SK-N-MC (cell line): ENCODE measurements at places on chromosomes 11 and 22.
A peak's percentile ranks its signal among the peaks of the same experiment; 100 is the strongest.

GRCh38 chr11:10072142-10072541 lies 221.9 kb downstream of the SBF2 start:
- no peak for DNase-seq

DNA sequence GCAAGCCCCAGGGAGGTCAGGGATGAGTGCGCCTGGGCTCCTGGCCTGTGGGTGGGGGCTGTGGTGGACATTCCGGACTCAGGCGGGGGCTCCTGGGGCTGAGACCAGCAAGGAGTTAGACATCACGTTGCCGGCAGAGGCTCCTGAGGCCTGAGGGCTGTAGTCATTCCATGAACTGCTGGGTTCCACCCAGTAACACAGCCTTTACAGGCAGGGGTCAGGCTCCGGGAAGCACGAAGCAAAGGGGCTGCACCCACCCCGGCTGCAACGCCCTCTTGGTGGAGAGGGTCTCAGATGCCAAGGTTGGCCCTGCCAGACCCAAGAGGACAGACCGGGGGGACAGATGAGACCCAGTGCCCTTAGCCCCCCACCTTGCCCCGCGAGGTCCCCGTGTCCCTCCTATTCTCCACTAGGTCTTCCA lies 9.0 kb downstream of the TNNT3 start:
- DNase-seq: no peak

- no peak for DNase-seq
These were observed 13.5 kb downstream of the CHKA start for GRCh38 chr11:68107689-68108088.

GRCh38 chr11:10329935-10330334 lies 25.1 kb downstream of the ADM start:
- DNase-seq: no peak

GRCh38 chr11:93444617-93445073 lies 98.5 kb downstream of the SMCO4 start:
- DNase-seq: no peak

GRCh38 chr22:48382197-48382596 lies 1445.5 kb downstream of the BRD1 start:
- DNase-seq: no peak

DNA sequence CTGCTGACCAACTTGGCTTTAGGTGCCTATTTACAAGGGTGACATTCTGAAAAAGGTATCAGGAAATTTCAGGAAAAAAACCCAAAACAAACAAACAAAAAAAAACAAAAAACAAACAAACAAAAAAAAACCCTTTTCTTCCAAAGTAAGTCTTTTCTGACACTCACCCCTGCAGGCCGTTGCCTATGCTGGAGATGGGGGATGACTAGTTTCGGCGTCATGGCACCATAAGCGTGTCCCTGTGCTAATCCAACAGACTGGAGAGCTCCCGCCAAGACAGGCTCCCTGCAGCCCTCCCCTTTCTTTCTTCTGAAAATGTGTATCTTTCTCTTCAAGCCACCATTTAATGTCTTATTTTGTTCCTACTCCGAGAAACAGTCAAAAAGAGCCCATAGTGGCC lies 13.7 kb downstream of the VSIG10L2 start:
- DNase-seq: no peak

DNA sequence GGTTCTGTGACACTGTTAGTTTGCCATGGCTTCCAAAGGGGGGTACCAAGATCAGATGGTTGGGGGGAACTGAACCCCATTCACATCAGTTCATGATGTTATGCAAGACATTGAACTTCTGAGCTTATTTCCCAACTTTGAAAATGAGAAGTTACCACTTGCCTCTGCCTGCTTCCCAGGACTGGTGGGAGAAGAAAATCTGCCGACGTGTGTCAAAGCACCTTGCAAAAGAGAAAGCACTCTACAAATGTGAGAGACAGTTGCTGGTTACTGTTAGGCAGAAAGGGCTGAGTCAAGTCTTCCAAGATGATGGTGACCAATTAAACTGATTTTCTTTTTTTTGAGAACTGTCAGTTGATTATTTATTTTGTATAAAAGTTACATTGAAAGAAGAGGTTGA lies 45.6 kb downstream of the SMCO4 start:
- no peak for DNase-seq

- DNase-seq: no peak
These were observed 110.5 kb downstream of the DDX10 start for GRCh38 chr11:108775324-108775723.

DNA sequence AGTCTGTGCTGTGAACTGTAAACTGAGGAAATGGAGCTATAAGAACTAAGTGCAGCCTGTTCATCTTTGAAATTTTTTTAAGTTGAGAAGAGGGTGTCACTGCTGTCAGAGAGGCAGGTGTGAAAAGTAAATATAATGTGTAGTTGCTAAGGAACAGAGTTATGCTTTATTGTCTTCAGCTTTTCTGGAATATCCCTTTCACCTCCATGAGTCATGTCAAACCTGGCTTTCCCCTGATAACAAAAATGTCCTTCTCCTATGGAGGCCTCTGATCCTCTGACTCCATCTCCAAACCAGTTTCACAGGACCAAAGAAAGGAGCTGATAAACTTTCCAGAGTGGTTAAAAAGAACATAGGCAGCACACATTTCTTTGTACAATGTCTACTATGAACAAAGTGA lies 12.8 kb upstream of the MUC15 start:
- DNase-seq: no peak

GRCh38 chr11:65672180-65672860 lies 9.6 kb upstream of the RELA start:
- DNase-seq: no peak

- DNase-seq: no peak
These were observed 17.5 kb upstream of the OR10W1 start for GRCh38 chr11:58285483-58286040.

DNA sequence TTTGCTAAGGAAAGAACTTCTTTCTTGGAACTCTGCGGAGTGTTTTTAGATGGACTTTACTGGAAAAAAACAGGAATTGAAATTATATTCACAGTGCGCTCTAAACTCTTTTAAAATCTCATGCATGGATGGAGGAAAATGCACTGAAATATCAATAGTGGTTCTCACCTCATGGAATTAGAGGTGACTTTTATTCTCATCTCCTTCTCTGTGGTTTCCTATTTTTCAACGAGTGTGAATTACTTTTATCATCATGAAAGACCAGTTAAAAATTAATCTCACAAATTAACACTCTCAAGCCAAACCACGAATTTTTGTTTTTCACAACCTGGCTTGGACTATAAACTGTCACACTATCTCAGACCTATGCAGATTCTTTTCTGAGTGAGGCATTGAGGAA lies 16.6 kb downstream of the BMAL1 start:
- no peak for DNase-seq

DNA sequence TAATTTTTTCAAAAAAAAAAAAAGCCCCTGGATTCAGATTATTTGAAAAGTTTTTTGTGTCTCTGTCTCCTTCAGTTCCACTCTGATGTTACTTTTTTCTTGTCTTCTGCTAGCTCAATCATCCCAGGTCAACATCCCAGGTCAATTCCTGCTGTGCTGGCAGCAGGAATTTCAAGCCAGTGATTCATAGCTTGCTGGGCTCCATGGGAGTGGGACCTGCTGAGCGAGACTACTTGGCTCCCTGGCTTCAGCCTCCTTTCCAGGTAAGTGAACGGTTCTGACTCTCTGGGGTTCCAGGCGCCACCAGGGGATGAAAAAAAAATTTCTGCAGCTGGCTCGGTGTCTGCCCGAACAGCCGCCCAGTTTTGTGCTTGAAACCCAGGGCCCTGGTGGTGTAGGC lies 31.4 kb downstream of the PLAAT5 start:
- DNase-seq: no peak

DNA sequence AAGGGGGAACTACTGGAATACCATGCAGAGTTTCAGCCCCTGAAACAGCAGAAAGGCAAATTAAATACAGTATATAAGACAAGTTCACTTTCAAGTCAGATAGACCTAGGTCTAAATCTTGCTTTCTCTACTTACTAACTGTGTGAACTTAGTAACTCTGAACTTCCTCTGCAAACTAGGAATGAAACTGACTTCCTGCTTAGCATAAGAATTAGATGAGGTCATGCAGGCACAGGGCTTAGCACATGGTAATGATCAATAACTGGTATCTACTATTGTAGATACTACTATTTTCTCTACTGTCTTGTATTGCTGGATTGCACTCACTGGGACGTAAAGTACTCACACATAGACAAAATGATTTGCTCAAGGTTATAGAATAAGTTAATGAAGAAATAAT lies 51.5 kb upstream of the MTNR1B start:
- no peak for DNase-seq

DNA sequence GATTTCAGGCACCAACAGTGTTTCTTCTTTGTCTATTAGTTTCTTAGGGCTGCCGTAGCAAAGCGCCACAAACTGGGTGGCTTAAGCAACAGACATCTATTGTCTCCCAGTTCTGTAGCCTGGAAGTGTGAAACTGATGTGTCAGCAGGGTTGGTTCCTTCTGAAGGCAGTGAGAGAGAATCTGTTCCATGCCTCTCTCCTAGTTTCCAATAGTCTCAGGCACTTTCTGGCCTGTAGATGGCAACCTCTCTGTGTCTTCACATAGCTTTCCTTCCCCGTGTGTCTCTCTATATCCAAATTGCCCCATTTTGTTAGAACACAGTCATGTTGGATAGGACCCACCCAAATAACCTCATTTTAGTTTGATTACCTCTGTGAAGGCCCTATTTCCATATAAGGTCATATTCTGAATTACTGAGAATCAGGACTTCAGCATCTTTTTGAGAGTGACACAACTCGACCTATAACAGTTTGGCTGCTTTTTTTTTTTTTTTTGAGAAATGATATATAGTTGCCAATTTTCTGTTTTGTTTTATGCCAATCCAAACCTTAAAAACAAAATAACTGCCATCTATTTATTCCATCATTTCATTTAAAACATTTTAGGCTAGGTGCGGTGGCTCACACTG lies 108.2 kb downstream of the SLC36A4 start:
- DNase-seq: peak; percentile 24

- DNase-seq: no peak
These were observed 53.3 kb downstream of the SMIM38 start for GRCh38 chr11:69209038-69209350.

- no peak for DNase-seq
These were observed 39.8 kb upstream of the TLCD5 start for GRCh38 chr11:120285256-120285655.

DNA sequence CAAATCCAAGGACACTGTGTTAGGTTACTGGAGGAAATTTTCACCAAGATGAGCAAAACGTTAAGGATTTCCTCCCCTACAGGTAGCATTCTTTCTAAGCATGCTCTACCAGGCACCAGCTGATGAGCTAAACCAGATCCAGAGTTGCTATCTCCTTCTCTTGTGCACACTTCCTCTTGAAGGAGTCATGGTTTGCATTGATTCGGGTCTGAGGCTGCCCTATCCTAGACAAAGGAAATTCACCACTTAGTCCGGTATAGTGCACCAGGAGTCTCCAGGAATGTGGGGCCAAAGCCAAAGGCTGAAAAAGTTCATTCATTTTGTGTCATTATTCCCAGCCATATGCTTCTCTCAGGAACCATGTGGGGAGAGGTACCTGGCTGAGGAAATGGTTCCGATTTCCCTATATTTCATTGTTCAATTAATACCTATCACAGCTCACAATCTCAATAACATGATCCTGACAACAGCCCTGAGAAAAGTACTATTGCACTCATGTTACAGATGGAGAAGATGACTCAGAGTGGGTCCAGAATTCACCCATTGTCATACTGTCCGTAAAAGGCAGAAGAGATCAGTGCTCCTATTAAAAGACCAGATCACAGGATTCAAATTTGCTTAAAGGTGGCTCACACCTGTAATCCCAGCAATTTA lies 39.1 kb downstream of the SLC35F2 start:
- no peak for DNase-seq

DNA sequence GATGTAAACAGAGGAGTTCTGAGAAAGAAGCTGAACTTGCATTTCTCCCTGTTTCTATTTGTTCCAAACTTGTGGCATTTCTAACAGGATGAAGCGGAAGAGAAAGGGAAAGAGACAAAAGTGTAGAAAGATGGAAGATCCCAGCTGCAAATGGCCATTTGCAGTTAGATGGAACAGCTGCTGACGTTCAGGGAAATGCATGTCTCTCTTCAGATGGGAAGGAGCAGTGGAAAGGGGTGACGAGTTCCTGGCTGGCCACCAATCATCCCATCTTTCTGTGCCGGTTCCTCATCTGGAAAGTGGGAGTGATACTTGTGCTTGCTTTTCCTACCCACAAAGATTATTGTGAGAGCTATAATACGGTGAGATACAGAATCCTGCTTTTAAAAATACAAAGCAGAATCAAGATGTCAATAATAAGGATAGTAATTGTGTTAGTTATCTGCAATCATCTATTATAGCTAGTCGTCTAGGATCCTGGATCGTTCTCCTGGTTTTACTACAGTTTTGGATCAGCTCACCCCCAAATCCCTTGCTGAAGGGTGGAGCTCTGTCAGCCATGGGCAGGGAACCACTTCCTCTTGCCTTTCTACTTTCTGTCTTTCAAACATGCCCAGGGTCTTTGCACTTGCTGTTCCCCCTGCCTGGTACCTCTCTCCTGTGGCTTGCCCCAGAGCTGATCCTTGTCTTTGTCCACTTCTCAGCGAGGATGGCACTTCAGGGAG lies 1.2 kb upstream of the TIMP3 start:
- DNase-seq: no peak

GRCh38 chr11:41461057-41461681 lies 1.7 kb upstream of the LRRC4C start:
- DNase-seq: no peak

GRCh38 chr22:27609451-27609888 lies 192.1 kb downstream of the MN1 start:
- DNase-seq: no peak

- DNase-seq: no peak
These were observed 117.4 kb upstream of the PARVA start for GRCh38 chr11:12259956-12260355.

GRCh38 chr11:124941703-124942102 lies 5.9 kb upstream of the HEPACAM start:
- DNase-seq: no peak

- DNase-seq: no peak
These were observed 81.2 kb downstream of the KIF18A start for GRCh38 chr11:28026634-28027290.

- no peak for DNase-seq
These were observed 4.2 kb upstream of the C11orf86 start for GRCh38 chr11:66970807-66971442.

DNA sequence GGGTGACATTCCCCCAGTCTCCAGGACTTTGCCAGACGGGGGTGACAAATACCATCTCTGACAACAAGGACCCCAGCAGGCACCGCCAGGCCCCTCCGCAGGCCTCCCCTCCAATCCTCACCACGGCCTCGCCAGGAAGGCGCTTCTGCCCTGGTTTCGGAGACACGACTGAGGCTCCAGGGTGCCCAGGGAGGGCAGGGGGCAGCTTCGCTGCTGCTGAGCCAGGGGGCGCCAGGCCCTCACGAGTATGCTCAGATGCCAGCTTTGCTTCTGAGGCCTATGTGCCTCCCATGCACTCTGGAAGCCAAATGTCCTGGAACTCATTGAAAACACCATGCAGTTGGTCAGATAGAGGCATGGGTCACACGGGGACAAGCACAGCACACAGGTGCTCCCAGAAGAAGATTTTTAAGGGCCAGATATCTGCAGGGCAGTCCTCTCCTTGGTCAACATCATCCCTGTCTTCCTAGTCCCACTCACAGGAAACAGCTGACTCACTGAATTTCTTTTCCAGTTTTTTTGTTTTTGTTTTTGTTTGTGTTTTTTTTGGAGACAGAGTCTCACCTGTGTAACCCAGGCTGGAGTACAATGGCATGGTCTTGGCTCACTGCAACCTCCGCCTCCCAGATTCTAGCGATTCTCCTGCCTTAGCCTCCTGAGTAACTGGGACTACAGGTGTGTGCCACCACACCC lies 19.9 kb downstream of the BID start:
- DNase-seq: no peak
